ENCODE measurements at places on chromosomes 5 and 9.

GRCh38 chr9:6893350-6894131, 135.8 kb downstream of the KDM4C start:
- DNase-seq = no peak

DNA sequence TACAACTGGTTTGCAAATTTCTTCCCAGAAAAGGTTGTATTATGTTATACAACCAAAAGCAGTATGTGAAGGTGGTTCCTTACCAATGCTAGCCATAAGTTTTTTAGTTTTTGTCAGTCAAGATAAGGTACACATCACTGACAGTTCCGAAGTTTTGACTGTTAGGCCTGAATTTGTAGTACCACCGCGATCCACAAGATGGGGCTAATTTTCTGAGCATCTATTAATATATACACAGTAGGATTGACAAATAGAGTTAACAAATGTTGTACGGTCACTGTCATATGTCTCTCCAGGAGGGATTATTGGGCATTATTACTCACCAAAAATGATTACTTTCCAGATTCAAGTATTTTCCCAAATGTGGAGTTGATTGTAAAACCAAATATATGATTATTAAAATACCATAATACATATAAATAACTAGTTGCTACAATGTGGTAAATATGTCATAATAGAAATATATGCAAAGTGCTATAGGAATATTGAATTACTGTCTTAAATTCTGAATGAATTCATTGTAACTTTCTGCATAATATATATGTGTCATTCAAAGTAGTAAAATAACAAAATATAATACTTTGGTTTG, 28.4 kb upstream of the LRRC19 start:
- DNase-seq = peak; percentile 30

- DNase-seq = no peak
Measured at GRCh38 chr9:107337676-107338590, 54.9 kb downstream of the RAD23B start.

DNA sequence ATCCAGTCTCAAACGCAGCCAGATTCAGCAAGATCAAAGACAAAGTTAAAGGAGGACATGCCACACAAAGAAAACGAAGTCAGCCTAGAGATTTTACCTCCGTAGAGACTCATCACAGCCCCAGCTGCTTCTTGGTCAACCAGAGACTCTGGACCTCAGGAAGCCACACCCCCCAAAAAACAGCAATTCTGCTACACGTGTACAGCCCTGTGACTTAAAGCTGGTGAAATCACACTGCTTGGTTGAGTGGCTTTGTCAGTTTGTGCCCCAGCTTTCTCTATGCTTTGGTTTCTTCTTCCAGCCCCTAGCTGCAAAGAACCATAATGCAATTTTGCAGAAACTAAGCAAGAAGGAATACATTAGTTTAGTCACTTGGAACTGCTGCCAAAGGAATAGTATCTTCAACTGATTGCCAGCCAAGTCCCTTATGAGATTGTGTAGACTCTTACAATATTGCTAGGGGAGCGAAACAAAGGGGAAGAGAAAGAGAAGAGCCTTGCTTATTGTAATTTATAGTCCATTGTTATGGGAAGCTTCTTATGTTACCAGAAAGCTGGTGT, 158.8 kb upstream of the ZNF462 start:
- no peak for DNase-seq
